Bronchial smooth muscle cell (primary cell): ENCODE measurements at places on chromosomes 1 and 21. TPM values are rescaled to one million over a fixed set of nuclear protein-coding genes. Genes with fewer than 3 reads are reported as not detected.

The RUNX1 gene
- total RNA-seq, result 8.2 and 12.8 TPM in 2 replicates

The ST6GALNAC5 gene
- under 0.01 TPM in 1 of 2 replicates, not detected in the other for total RNA-seq

The CITED4 gene
- total RNA-seq, result 0.09 and 0.47 TPM in 2 replicates

The CCSAP gene
- 2.1 and 3.3 TPM in 2 replicates for total RNA-seq

The ESPN gene
- total RNA-seq, result 0.17 TPM in 1 of 2 replicates, not detected in the other

The SELENBP1 gene
- total RNA-seq, result 111 and 123 TPM in 2 replicates

The CLEC20A gene
- not detected in 2 replicates for total RNA-seq

The KIAA0040 gene
- under 0.01 TPM in 2 replicates for total RNA-seq

The GJA9 gene
- not detected in 2 replicates for total RNA-seq

The CACHD1 gene
- 1.9 and 2.1 TPM in 2 replicates for total RNA-seq

The OLIG2 gene
- not detected in 2 replicates for total RNA-seq

The ILDR2 gene
- not detected in 2 replicates for total RNA-seq

The HES4 gene
- total RNA-seq, result 0.43 and 1.1 TPM in 2 replicates

The HCRTR1 gene
- not detected in 2 replicates for total RNA-seq

The WDR64 gene
- total RNA-seq, result not detected in 2 replicates

The LCE2C gene
- total RNA-seq, result not detected in 2 replicates

The SYT2 gene
- total RNA-seq, result under 0.01 TPM in 2 replicates

The DAB1 gene
- total RNA-seq, result under 0.01 and 0.32 TPM in 2 replicates

The AMY2B gene
- total RNA-seq, result 4.7 and 10.0 TPM in 2 replicates

The TRAPPC3 gene
- total RNA-seq, result 70.9 and 72.6 TPM in 2 replicates

The FAM167B gene
- total RNA-seq, result 0.34 and 0.47 TPM in 2 replicates

The KRTAP10-1 gene
- not detected in 2 replicates for total RNA-seq

The CREB3L4 gene
- total RNA-seq, result 7.6 and 8.0 TPM in 2 replicates

The PUSL1 gene
- total RNA-seq, result 9.6 and 9.9 TPM in 2 replicates

The CRYAA gene
- not detected in 2 replicates for total RNA-seq

The GJA5 gene
- total RNA-seq, result under 0.01 TPM in 1 of 2 replicates, not detected in the other

The CGN gene
- under 0.01 and 0.16 TPM in 2 replicates for total RNA-seq

The ZYG11A gene
- 0.60 and 0.63 TPM in 2 replicates for total RNA-seq

The ZNF593OS gene
- total RNA-seq, result not detected in 2 replicates

The F13B gene
- not detected in 2 replicates for total RNA-seq

The TYW3 gene
- 16.9 and 19.4 TPM in 2 replicates for total RNA-seq

The VWA5B1 gene
- total RNA-seq, result not detected in 2 replicates

The KRTAP22-1 gene
- total RNA-seq, result not detected in 2 replicates

The FCRL2 gene
- total RNA-seq, result not detected in 2 replicates

The MIS18A gene
- total RNA-seq, result 4.7 and 8.0 TPM in 2 replicates

The LCE1C gene
- not detected in 2 replicates for total RNA-seq

The SYNC gene
- 108 TPM in 2 replicates for total RNA-seq

The MAP3K21 gene
- total RNA-seq, result 0.32 and 0.52 TPM in 2 replicates

The ZNF678 gene
- total RNA-seq, result 4.1 and 5.7 TPM in 2 replicates

The EPHB2 gene
- total RNA-seq, result 37.2 and 42.3 TPM in 2 replicates

The LCE3D gene
- not detected in 2 replicates for total RNA-seq

The BRWD1 gene
- total RNA-seq, result 40.4 and 46.1 TPM in 2 replicates

The S100A3 gene
- 4.3 and 9.6 TPM in 2 replicates for total RNA-seq

The RGS8 gene
- total RNA-seq, result under 0.01 and 0.09 TPM in 2 replicates

The AGL gene
- 9.9 and 13.1 TPM in 2 replicates for total RNA-seq

The GNL2 gene
- 46.4 and 66.2 TPM in 2 replicates for total RNA-seq

The TNFAIP8L2 gene
- total RNA-seq, result not detected in 2 replicates

The TAS1R2 gene
- not detected in 2 replicates for total RNA-seq
